ENCODE measurements at places on chromosomes 1 and 21.

DNA sequence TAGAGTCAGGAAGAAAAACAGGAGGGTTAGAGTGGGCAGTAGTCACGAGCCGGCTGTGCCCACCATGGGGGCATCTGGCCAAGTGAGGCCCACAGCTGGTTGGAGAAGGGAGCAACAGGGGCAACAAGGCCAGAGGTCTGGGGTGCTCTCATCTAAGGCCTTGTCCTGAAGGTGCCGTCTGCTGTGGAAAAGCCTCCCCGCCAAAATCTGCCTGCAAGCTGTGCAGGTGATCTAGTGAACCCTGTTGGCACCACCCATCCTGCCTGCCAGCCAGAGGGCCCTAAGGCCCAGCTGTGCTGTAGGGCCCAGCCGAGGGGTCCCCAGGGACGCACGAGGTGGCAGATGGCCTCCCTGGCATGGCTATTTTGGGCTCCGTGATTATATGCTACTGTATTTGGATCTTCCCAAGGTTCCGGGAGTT, 51.3 kb downstream of the LGR6 start:
- DNase-seq, result no peak

GRCh38 chr1:93668121-93668520, 13.5 kb downstream of the BCAR3 start:
- no peak for DNase-seq

- no peak for DNase-seq
Observed at GRCh38 chr1:40361637-40362036, 11.9 kb upstream of the SMAP2 start.

GRCh38 chr1:33516428-33516827, 44.0 kb downstream of the ZSCAN20 start:
- no peak for DNase-seq

DNA sequence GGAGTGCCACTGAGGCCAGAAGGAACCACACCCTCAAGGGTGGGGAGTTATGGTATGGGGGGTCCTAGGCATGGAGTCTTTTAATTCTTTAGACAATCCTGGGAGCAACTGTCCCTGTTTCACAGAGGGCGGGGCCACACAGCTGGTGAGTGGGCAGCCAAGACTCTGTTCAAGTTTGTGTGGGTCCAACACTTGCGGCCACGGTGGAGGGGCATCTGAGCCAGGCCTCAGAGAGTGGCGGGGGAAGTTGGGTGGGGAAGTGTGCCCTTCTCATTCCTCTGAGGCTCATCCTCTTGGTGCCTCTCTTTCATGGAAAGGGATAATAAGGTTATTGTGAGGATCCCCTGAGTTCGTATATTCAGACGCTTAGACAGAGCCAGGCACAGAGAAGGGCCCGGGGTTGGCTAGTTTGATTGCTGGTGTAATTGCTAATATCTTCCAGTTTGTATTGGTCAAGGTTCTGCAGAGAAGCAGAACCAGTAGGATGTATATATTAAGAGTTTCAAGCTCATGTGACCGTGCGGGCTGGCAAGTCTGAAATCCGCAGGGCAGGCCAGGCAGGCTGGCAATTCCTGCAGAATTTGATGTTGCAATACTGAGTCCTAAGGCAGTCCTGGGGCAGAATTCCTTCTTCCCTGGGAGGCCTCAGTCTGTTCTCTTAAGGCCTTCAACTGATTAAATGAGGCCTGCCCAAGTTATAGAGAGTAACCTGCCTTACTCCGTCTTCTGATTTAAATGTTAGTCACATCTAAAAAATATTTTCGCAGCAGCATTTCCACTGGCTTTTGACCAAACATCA, 15.9 kb downstream of the PCSK9 start:
- no peak for DNase-seq

DNA sequence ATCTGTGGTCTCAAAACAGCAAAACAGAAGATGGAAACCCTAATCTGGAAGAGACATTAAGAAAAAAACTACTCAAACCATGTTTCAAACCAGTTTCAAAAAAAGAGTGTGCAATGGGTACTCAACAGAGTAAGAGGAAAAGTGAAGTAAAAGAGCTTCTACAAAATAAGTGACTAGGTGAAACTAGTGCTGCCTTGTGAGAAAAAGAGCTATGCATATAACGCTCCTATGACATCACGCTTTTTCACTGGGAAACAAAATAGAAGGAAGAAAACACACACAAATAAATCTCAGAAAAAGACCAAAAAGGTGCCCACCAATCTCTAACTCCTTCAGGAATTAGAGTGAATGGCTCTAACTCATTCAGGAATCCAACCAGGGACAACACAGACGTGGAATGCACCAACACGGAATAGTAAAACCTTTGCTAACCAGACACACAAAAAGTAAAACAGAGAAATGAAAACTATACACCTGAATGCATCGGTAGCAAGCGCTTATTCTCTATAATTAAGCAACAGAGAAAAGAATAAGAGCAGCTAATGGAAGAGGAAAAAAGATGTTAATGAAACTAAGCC, 1.3 kb downstream of the FOXJ3 start:
- DNase-seq, result no peak

- no peak for DNase-seq
Observed at GRCh38 chr21:28742527-28742926, 250.2 kb downstream of the LTN1 start.

DNA sequence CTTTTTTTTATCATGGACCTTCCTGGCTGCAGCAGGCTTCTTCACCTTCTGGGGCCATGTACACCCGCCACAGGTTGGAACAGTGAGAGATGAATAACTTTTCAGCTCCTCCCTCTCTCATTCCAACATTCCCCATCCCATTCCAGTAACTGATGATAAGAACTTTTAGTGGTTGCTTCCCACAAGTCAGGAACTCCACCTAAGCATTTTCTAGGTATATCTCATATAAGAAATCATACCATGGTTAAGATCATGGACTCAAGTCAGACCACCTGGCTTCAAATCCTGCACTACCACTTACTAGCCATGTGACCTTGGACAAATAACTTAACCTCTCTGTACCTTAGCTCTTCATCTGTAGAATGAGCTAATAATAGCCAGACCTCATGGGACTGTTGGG, 42.5 kb upstream of the RGS8 start:
- DNase-seq, result no peak

- peak; percentile 52 for DNase-seq
Observed at GRCh38 chr1:53278298-53278725, 40.0 kb upstream of the MAGOH start.

DNA sequence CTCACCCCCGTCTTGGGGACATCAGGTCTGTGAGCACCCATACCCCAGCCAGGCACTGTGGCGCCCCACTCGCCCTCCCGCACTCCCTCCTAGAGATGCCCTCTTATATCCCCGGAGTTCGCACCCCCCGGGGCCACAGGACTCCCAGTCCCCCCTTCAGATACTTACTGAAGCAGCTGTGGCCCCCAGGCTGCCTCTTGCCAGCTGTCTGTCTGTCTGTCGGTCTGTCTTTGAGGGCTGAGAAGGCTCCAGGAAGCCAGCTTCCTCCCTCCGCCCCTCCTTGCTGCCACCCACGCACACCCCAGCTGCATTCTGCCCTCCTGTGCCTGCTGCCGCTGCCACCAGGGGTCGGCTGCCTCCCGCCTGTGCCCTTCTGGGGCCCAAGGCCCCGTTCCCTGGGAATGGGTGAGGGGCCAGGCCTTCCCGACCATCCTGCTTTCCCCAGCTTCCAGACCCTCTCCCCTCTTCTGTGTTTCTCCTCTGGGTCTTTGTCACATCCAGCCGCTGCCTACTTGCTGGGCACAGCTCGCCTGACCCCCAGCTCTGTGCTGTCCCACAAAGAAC, at the start of gene PTPN7:
PTPN7 (minus strand) TSS at position 226 of the 564 bp plus-strand sequence. CDS start 1,200 bp downstream, outside the sequence.
- DNase-seq, result peak; percentile 80

GRCh38 chr1:62732331-62732730, 44.1 kb upstream of the DOCK7 start:
- no peak for DNase-seq

DNA sequence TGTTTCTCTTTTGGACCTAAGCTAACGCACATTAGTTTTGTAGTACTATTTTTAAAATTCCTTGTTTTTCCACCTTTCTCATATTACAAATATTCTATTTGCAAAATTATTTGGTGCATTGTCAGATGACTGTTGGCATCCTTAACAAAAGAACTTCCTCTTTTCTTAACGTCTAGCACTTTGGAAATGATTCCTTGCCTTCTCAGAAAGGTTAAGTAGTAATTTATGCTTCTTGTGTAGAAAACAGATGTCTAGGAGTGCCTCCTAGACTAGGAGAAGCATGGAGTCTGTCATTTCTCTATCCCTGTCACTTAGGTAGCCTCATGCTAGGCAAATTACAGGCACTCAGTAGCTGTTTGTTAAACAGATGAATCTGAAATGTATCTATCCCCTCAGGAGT, 64.4 kb downstream of the HSPA13 start:
- DNase-seq, result no peak

GRCh38 chr1:189874715-189875435, 602.8 kb downstream of the BRINP3 start:
- no peak for DNase-seq

DNA sequence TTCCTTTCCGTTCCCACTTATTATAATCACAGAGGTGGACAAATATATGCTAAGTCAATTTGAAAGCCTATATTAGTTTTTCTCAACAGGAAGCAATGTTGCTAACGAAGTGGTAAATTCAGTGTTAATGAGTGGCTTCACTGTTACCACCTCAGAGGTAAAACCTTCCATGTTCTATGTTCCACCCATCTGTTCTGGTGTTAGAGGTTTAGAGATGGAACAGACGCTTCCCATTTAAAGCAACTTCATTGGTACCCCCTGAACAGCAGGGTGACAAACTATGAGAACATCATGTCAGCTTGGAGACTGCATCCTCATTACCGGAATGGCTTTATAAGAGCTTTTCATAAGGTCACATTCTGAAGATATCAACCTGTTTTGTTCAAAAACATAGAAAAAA, 77.9 kb downstream of the ZNF644 start:
- no peak for DNase-seq

DNA sequence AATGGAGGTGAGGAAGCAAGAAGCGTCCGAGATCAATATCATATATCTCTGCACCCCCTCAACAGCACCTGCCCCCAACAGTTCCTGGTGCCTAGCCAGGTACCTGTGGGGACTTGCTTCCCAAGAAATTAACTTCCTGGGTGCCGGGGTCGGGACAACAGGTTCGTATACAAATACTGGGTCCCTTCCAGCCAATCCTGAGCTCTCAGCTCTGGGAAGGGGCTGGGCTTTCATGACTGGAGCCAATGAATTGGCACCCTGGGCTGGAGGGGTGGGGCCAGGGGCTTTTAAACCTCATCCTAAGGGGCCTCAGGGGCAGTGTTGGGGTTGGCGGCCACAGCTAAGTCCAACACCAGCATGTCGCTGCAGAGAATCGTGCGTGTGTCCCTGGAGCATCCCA, at the start of gene PADI3:
PADI3 (plus strand) TSS at position 318 of the 400 bp plus-strand sequence; CDS start at position 358, 40 bp downstream.
- DNase-seq, result no peak

GRCh38 chr1:216632980-216633379, 90.2 kb downstream of the ESRRG start:
- no peak for DNase-seq

- DNase-seq, result no peak
Observed at GRCh38 chr1:103111926-103112325, 3.6 kb upstream of the COL11A1 start.

- no peak for DNase-seq
Observed at GRCh38 chr1:26690576-26691031, 5.2 kb upstream of the ARID1A start.

DNA sequence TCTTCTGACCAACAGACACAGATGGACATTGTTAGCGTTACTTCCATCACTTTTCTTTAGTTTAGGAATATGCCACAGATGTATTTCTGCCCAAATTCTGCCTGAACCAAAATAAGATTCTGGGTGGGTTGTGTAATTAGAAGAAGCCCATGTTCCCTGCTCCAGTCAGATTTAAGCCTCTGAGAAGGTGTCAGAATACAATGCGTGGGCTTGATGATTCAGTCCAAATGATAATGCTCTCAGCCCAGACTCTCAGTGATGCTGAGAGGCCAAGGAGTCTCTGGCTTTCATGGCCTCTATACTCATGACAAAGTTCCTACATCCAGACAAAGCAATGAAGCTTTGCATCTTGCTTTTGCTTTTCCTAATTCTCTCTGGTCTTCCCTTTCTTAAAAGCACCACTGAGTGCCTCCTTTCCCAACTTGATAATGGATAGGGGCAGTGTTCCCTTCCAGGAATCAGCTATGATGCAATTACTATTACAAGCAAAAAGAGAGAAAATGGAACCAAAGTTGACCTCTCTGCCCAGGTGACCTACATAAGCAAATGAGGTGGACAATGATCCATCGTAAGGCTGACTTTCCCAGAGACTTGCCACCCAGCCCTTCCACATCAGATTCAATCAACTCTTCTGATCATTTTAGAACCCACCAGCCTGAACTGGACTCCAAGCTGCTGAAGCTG, 8.8 kb downstream of the SEC16B start:
- no peak for DNase-seq

GRCh38 chr1:17016317-17016661, 4.6 kb upstream of the ATP13A2 start:
- no peak for DNase-seq

- no peak for DNase-seq
Observed at GRCh38 chr1:225280563-225280962, 147.3 kb downstream of the LBR start.

- no peak for DNase-seq
Observed at GRCh38 chr1:107318932-107319331, 178.1 kb downstream of the NTNG1 start.

- no peak for DNase-seq
Observed at GRCh38 chr1:165686121-165686970, 12.0 kb downstream of the ALDH9A1 start.

GRCh38 chr1:38569932-38570656, 289.5 kb downstream of the RRAGC start:
- DNase-seq, result no peak

Data from CD4-positive, alpha-beta T cell treated with Interleukin-1 beta for 1 hour (primary cell).